ENCODE measurements at places on chromosomes 6 and 20.

DNA sequence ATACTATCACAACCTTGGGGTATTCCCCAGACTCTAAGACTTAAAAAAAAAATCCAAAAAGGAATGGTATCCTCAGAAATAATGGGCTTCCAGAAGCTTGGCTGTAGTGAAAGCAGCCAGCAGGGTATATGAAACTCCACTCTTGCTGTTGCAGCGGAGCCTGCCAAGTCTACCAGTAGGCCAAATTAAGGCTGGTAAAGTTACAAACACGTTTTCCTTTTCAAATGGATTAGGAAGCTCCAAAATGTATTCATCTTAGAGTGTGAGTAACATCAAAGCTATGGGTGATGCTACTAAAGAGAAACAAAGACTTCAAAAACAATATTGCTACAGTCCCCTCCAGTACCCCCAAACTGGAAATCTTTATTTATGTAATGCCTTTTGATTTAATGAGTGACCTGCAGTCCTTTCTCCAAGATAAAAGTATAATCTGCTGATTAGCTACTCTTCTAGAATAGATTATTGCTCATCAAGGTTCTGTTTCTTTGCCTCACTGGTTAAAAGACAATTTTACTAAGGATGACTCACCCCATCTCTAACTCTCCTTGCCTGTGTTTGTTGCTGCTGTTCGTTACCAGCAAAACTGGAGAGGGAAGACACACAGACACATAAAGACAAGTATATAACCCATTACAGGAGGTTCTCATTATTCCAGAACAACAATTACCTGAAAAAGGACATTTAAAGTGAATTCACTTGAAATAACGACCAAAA is 84.9 kb downstream of the BTBD9 start:
- DNase-seq = no peak

- DNase-seq = peak; percentile 16
Measured at GRCh38 chr6:168342636-168343035, 23.1 kb upstream of the DACT2 start.

- no peak for DNase-seq
Measured at GRCh38 chr6:90226257-90226656, 70.4 kb downstream of the BACH2 start.

GRCh38 chr20:36613974-36614373 is 8.4 kb downstream of the RAB5IF start:
- peak; percentile 60 for DNase-seq

GRCh38 chr6:159217595-159218275 is 48.5 kb downstream of the FNDC1 start:
- DNase-seq = peak; percentile 15

GRCh38 chr6:70686548-70687133 is 19.0 kb downstream of the SMAP1 start:
- peak; percentile 24 for DNase-seq

DNA sequence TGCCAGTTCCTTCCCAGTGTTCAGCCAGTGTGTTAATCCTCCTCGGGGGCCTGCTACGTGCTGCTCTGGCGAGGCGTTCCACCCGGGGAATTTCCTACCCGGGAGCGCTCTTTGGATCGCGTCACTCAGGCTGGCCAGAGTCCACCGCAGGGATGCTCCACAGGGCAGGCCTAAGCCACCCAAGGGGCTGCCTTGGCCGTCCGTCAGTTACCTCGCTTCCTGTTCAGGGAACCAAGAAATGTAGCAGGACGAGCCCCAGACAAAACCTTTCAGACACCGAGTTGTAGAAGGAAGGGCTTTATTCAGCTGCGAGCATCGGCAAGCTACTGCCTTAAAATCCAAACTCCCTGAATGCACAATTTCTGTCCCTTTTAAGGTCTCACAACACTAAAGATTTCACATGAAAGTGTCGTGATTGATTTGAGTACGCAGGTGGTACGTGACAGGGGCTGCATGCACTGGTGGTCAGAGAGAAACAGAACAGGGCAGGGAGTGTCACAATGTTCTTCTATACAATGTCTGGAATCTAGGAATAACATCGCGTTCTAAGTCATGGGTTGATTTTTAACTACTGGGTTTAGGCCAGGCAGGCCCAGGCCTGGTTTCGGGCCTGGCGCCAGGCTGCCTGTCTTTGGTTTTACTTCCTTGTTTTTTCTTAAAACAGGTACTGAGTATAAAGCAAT is 15.7 kb upstream of the POU5F1 start:
- DNase-seq = no peak

GRCh38 chr6:90428514-90428913 is 131.9 kb upstream of the BACH2 start:
- no peak for DNase-seq

DNA sequence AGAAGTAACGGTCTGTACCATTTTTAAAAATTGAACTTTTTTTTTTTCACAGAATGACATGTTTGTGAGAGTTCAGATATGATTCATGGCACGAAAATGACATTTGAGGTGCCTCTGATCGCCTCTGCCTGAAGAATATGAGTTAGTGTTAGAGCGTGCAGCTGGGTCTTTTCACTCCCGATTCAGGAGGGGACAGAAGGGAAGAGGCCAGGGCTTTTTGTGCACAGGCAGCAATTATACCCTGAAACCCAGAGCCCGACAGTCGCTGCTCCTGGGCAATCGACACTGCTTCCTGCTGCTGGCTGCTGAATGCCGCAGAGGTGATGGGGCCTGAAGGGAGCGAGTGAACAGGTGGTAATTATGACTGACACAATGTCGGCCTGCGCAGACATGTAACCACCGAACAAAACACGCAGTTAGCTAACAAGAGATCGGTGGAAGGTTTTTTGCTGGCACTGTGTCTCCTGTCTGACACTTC is 652.0 kb upstream of the NOX3 start:
- peak; percentile 83 for DNase-seq

GRCh38 chr20:13432126-13432525 is 206.6 kb downstream of the TASP1 start:
- DNase-seq = no peak
